ENCODE measurements at places on chromosomes 3 and 15. TPM values are rescaled to one million over a fixed set of nuclear protein-coding genes. Genes with fewer than 3 reads are reported as not detected.

GRCh38 chr3:111592143-111592542 is 3.0 kb downstream of the ZBED2 start:
- no peak for DNase-seq

- no peak for DNase-seq
Observed at GRCh38 chr15:52240166-52240565, 49.0 kb upstream of the GNB5 start.

CSK gene
- total RNA-seq = 330 TPM

SCAMP2 gene
- total RNA-seq = 156 TPM

DNA sequence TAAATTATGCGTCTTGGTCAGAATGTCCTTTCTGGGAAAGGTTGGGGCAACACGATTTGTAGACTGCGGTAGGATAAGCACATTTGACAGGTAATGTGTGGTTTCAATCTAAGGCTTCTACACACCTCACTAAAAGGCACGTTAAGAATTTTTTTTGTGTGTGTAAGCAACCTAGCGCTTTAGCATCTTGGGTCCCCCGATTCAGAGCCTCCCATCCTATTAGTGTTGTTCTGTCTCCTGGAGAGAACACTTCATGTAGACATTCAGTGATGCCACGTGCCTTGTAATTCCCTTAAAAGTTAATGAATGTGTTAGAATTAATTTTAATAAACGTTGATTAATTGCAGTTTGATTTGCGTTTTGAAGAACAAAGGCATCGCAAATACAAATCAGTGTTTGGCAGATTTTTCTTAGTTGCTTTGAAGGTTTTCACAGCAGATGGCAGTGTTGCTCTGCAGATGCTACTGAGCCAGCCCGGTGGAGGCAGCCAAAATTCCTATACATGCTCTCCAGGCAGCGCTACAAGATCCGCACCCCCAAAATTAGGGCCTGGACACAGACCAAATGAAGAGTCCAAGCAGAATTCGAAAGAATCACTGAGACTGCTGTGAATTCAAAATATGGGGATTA is 63.5 kb downstream of the OTOL1 start:
- DNase-seq = no peak

HYAL1 gene
- 0.28 TPM for total RNA-seq

FOXL2NB gene
- total RNA-seq = not detected

SLC24A5 gene
- total RNA-seq = not detected

GRCh38 chr3:119323723-119324085 is 29.5 kb downstream of the ARHGAP31 start:
- no peak for DNase-seq

GRCh38 chr3:150409512-150410310 is 1.6 kb downstream of the TSC22D2 start:
- DNase-seq = peak; percentile 69

DNA sequence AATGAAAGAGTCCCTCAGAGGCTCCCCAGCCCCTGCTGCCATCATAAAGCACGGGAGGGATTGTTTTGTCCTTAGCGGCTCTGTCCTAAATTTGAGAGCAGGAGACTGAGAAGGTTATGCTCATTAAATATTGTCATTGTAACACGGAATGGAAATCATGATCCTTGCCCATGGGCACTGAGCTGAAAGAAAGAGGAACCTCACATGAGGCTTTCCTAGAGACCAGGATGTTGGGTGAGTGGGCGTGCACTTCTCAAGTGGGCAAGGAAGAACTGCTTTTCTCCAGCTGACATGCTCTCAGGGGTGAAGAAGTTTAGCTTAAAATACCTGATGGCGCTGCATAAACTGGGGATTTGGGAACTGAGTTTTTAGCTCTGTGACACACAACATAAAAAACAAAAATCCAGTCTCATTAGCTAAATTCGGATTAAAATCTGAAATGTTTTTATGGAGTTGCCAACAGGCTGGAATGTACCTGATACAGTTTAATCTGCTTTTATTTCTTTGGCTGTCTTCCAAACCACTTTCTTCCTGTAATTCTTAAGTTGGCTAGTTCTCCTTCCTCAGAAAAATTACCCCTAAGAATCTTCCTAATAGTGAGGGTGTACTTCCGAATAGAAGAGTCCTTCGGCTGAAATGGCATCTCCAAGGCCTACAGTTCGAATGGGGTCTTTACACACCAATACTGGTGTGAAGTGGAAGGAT is 31.7 kb downstream of the ADPGK start:
- DNase-seq = no peak

DNA sequence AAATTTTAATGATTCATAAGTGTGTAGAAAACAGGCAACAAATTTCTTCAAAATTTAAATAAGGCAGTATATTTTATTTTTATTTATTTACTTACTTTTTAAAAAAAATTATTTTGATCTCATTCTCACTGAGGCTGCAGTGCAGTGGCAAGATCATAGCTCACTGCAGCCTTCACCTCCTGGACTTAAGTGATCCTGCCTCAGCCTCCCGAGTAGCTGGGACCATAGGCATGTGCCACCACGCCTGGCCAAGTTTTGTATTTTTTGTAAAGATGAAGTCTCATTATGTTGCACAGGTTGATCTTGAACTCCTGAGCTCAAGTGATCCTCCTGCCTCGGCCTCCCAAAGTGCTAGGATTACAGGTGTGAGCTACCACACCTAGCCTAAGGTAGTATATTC is 61.2 kb upstream of the XRN1 start:
- no peak for DNase-seq

DNA sequence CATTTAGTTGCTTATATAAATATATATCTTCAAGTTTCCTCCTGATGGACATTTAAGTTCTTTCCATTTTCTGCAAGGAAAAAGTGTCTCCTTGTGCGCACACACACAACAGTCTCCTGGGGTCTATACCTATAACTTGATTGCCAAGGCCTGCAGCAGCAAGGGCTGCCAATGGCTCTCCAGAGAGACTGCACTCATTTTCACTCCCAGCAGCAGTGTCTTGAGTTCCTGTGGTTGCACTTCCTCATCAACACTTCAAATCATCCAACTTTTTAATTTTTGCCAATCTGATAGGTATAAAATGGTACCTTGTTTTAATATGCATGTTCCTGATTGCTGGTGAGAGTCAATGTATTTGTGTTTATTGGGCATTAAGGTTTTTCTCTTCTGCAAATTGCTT is 23.1 kb downstream of the TNFAIP8L3 start:
- DNase-seq = no peak

EPHA6 gene
- not detected for total RNA-seq

GRCh38 chr3:105798381-105798934 is 70.4 kb downstream of the CBLB start:
- DNase-seq = no peak

DNA sequence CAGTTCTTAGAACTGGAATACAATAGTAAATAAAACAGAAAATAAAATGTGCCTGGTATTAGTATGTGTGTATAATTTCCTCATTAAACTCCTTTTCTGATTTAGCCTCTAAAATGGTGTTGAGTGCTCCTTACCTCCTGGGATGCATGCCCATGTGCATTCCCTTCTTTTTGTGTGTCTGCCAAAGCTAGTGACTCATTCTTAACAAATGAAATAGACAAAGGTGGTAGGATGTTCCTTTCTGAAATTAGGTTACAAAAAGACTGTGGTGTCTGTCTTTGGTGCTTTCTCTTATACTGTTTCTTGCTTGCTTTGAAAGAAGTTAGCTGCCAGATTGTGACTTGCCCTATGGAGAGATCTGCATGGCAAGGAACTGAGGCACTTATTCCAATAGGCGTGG is 623.7 kb downstream of the GRM7 start:
- DNase-seq = no peak

DNA sequence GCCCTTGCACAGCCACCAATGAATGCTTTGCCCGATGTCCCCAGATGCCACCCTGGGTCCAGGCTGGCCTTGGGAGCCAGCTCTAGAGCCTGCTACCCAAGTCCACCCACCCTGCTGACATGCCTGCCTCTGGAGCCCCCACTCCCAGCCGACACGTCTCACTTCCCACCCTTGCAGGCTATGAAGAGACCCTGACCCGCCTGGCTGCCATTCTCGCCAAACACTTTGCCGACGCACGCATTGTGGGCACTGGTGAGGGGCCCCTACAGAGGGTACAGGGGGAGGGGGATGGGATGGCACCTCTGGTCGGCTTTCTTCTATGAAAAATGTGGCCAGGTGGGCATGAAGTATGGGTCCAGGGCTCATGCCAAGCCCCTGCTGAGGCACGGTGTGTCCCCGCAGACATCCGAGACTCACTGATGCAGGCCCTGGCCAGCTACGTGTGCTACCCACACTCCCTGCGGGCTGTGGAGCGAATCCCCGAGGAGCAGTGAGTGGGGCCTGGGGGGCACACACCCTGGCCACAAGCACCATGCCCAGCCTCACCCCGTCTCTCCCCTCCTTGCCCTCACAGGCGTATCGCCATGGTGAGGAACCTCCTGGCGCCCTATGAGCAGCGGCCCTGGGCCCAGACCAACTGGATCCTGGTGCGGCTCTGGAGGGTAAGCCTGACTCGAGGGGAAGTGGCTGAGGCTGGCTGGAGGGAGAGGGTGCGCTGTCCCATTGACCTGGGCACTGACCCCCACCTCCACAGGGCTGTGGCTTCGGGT is 6.0 kb downstream of the AMIGO3 start:
- DNase-seq = no peak

RETNLB gene
- total RNA-seq = not detected

Data from activated CD4-positive, alpha-beta memory T cell treated with anti-CD3 and anti-CD28 coated beads, Interleukin-2, amount 10 ng/mL, durations not matched to agents 7 days and 5 days (primary cell).